Kasumi-1 (cell line): ENCODE measurements at places on chromosomes 7 and 10.

DNA sequence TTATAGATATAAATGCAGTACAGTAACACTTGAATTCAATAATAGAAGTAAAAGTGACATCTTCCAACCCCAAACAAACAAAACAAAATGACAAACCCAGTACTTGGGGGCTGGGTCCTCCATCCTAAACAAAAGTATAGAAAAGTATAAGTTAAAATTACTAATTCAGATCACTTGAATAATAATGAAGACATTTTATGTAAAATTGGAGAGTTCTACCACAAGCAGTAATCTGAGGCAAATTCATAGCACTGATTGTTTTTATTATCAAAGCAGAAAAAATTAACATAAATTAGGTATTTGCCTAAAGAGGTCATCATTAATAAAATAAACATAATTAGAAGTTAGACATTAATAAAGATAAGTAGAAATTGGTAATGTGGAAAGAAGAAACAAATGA, 81.5 kb downstream of the ITPRID1 start:
- no peak for DNase-seq

DNA sequence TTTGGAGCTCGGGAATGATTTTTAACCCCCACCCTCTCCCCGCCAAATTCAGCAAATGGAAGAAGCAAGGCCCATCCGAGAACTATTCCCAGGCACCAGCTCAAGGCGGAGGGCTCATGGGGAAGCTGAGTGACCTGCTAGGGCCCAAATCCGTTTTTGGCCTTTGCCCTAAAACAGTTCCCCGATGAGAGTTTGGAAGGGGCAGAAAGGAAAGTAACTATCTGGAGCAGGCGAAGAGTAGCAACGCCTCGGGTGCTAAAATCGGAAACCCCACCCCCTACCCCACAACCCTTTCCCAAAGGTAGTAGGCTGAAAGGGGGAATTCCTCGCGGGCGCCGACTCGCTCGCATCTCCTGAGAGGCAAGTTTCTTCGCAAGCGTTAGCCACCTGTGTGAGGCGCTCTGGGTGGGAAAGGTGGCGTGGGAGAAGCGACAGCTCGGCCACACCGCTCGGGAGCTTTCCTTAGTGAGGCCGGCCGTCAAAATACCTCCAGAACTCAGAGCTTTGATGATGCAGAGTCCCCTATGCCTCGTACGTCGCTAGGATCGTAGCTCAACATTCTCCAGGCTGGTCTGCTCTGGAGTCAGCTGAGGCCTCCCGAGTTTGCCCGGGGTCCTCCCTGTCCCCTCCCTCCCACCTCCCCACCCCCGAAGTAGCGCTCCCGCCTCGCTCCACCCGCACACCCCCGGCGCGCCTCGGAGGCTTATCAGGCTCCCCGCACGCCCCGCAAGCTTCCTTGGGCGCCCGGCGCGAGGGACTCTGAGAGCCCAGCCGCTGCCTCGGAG, 642 bp upstream of the PRKG1 start:
- DNase-seq: no peak

- DNase-seq: no peak
These were observed 38.8 kb downstream of the VPS41 start for GRCh38 chr7:38870147-38870546.

DNA sequence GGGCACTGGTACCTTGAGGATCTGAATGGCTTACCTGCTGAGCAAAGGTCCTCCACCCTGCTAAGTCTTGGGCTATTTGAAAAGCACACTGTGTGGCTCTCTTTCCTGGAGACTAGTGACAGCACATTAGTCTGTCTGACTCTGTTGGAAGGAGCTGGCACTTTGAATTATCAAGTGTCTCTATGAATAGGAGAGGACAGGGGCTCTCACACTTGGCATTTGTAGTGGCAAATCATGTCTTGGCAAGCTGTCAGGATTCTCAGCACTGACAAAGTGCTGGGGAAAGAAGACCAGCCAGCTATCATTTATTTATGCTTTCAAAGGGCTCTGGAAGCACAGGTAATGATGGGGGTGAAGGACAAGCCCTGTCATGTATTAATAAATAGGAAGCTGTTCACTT, 62.8 kb downstream of the MTPN start:
- DNase-seq: no peak

- no peak for DNase-seq
These were observed 90.0 kb downstream of the NRP1 start for GRCh38 chr10:33244354-33244967.

DNA sequence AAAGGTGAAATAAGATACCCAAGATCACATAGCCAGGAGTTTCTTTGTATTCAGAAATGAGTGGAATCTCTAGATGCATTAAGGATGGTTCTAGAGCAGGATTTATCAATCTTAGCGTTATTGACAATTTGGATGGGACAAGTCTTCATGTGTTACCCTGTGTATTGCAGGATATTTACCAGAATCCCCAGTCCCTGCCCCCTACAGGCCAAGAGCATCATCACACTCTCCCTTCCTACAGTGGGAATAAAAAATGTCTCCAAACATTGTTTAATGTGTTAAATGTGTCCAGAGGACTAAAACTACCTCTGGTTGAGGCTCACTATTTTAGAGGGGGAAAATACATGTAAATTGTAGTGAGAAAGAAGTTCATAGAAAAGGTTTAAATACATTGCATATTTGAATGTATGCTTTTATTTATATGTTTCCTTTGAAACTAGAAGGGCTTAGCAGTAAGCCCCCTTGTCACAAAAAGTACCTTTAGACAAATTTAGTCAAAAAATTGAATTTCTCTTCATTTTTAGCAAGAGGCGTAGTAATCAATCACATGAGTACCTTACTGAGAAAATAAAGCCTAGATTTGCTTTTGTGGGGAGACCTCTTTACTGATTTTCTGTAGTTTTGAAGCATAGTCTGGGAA, 141.2 kb downstream of the MLLT10 start:
- DNase-seq: peak; percentile 79

DNA sequence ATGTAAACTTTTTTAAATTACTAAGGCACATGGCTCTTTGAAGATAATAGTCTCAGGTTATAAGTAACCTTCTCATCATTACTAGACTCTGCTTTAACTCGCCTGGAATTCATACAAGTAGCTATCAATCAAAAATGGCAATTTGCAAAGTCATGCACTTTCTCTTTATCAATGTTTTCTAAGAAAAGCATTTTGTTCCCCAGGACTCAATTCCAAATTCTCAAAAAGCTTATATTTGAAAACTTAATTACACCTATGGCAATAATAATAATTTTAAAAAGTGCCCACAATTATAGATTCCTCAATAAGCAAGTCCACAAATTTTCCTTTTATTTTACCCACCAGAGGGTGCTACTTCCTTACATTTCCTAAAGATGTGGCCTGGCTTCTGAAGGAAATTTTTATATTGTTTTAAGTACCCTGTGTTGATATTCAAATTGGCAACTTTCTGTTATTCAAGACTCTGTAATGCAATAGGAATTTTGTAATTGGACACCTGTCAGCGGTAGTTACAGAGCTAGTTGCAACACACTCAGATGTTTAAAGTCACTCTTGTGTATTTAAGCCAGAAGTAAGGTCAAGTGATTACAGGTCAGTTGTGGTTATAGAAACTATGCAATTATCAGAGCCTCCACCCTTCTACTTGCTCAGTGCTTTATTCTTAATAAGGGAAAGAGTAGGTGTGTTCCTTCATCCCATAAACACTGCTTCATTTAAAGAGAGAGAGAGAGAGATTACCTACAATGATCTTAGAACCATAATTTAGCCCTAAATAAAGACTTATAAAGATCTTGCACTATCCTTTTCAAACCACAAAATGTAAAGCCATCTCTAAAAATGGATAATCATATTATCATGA, 47.1 kb upstream of the HYAL4 start:
- peak; percentile 54 for DNase-seq

- DNase-seq: no peak
These were observed 135.9 kb downstream of the KIAA1217 start for GRCh38 chr10:24344695-24345463.

DNA sequence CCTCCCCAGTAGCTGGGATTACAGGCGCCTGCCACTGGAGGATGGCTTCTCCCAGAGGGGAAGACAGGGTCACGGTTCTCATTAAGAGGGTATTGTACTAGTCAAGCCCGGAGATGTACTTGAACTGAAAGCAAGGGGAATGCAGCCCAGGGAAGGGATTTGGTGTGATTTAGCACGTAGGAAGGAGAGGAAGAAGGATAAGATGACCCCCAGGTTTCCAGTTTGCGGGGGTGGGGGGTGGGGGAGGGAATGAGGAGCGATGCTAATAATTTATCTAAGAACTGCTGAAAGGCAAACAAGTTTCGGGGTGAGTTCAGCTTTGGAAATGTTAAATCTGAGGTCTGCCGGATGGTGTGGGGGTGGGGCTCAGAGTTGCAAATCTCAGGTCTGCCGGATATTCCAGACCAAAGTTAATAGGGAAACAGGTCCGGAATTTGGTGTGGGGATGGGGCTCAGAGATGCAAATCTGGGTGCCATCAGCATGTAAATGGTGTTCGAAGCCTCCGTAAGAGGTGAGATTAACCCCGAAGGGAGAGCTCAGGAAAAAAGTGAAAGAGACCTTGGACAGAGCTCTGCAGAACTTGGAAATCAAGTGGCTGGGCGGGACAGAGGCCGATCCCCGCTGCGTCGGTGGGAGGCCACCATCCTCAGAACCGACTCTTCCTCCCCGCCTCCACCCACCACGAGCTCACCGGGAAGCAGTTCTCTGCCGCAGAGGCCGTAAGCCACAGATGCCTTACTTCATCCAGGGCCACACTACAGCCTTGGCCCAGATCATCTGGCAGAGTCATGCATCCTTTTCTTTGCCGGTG, 1.6 kb upstream of the SEPHS1 start:
- DNase-seq: peak; percentile 66

GRCh38 chr10:83961620-83962019, 177.7 kb upstream of the GHITM start:
- no peak for DNase-seq

GRCh38 chr7:16491148-16491547, 25.6 kb upstream of the SOSTDC1 start:
- DNase-seq: no peak

GRCh38 chr10:62326176-62326575, 48.0 kb upstream of the ZNF365 start:
- no peak for DNase-seq

DNA sequence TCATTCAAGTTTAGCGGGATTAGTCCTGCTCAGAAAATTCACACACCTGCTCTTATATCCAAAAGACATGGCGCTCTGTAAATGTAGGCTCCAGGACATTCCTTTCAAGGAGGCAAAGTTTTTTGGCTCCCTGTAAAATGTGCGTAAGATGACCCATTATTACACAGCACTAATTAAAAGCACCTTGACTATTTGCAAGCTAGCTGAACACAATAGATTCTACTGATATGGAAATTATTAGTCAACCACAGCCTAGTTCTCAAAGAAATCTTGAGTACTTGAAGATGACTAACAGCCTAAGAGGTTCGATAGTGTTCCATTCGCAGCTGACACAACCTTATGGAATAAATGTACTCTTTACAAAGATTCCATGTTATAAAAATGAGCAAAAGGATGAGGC, 175.2 kb downstream of the BMPER start:
- no peak for DNase-seq

GRCh38 chr10:21473135-21473534, 52.3 kb downstream of the SKIDA1 start:
- no peak for DNase-seq

DNA sequence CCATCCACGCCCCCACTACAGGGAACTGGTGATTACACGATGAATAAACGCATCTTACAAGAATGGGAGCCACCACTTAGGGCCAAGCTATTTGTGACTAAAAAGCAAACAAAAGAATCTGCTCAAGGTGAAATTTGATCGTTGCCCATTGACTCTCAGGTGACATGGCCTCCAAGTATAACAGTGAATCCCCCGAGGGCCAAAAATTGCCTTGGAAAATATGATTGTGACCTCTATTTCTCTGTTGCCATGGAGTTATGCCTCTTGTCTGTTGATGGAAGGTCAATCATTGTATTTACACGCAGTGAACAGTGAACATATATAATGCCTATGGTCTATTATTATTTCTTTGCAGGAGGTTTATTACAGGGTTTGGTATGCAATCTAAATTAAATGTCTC, 282.3 kb downstream of the KLF6 start:
- DNase-seq: no peak

GRCh38 chr7:103343758-103344452, 662 bp downstream of the DNAJC2 start:
- DNase-seq: peak; percentile 71

GRCh38 chr10:69104994-69105790, 17.3 kb downstream of the SRGN start:
- DNase-seq: no peak

DNA sequence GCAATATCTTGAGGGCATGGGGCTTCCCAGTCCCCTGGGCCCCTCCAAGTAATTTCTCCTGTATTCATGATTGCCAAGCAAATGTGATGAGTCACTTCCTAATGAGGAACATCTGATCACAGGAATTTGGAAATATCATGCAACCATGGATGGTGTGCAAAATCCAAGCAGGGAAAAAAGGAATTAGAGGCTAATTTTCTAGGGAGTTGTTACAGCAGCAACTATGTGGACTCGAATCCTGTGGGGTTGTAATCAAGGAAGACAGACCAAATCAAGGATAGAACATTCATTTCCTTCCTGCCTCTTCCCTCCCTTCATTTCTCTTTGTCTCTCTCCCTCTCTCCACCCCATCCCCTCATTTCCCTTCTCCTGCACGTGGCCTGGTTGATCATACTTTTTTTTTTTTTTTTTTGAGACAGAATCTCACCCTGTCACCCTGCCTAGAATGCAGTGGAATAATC, 23.9 kb upstream of the AGFG2 start:
- DNase-seq: no peak

GRCh38 chr7:16942929-16943509, 61.2 kb upstream of the AGR3 start:
- no peak for DNase-seq

- peak; percentile 83 for DNase-seq
These were observed 114.5 kb downstream of the HIP1 start for GRCh38 chr7:75624134-75624832.

DNA sequence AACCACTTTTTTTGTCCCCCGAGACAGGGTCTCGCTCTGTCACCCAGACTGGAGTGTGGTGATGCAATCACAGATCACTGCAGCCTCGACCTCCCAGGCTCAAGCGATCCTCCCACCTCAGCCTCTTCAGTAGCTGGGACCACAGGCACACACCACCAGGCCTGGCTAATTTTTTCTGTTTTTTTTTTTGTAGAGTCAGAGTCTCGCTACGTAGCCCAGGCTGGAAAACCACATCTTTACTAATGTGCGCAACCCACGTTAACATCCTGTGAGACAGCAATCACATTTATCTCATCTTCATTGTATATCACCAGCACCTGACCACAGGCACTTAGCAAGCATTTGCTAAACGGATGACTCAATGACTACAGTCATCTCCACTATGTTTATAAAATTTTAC, 77.8 kb upstream of the ATP6V0A4 start:
- DNase-seq: no peak

GRCh38 chr10:35545878-35546590, 59.1 kb upstream of the GJD4 start:
- no peak for DNase-seq

GRCh38 chr7:20331910-20332813, 1.5 kb downstream of the ITGB8 start:
- DNase-seq: no peak

DNA sequence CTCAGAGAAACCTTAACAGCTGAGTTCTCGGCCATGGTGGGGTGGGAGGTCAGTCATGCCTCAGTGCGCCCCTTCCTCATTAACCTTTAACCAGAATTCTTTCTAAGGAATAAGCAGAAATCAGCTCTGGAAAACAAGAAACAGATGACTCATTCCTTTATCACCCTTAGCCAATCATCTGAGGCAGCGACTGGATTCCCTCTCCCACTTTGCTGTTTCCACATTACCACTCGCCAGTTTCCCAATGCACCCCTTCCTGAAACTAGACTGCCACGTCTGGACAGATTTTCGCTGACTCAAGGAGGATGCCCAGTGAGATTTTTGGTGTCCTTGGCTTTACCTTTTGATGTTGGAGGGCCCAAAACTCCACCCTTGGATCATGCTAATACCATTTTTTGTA, 223.8 kb downstream of the PLXDC2 start:
- no peak for DNase-seq
